ENCODE measurements at places on chromosomes 6 and 20. TPM values are rescaled to one million over a fixed set of nuclear protein-coding genes. Genes with fewer than 3 reads are reported as not detected.

DNA sequence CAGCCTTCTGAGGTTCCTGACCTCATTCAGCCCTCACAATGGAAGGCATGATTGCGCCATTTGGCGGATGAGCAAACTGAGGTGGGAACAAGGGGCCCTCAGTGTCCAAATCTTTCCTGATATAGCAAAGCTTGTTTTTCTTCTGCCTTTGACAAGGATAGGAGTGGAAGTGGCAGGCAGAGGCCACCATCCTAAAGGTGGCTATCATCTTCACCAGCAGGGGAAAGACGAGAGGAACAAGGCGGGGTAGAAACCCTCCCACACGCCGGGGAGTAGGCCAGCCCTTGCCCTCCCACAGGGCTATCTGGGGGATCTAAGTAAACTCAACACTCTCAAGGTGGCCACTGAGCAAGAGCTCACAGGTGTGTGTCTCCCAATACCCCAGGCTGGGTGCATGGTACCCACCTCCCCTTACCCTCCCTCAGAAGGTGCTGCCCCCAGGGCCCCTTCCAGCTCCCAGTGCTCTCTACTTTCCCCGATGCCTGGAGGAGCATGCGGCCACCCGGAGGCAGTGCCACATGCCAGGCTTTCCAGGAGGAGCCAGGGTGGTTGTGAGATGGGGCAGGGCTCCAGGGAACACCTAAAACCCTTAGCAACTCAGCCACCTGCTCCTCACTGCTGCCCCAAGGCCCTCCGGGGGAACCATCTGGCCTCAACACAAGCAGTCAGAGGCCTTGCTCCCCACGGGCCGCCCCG lies 11.2 kb downstream of the SPDEF start:
- DNase-seq = no peak

- no peak for DNase-seq
These were observed 69.9 kb upstream of the MYLIP start for GRCh38 chr6:16058929-16059345.

DNA sequence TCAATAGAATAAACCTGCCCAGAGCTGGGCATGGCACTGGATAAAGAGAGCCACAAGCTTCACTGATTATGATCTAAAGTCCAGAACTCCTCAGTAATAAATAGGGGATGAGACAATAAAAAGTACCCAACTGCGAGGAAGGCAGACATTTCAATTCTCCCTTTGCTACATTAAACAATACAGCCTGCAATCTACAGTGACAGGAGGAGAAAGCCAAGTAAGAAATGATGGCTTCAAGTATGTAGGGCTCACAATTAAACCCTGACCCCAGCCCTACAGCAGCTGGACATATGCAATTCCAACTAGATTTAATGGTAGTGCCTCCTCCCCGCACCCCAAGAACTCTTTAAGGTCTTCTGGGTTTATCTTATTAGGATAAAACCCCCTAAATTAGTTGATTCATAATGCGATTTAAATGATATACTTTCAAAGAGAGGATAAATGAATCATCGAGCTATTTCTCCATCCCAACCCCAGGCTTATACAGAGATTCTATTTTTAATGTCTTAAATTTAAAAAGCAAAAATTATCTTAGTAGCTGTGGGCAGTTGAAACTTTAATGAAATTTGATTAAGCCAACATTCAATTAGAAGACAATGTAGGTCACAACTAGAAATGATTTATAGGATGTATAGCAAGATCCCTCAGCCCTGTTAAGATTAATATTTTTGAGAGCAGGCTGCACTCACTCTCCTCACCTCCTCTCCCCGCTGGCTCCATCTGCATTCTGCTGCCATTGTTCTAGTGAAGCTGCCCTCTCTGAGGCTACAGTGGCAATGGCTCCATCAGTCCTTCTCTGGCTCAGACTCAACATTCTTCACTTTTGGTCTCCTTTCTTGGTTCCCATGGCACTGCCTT lies 57.1 kb downstream of the OGFRL1 start:
- DNase-seq = no peak

- no peak for DNase-seq
These were observed 184.2 kb downstream of the PHF3 start for GRCh38 chr6:63819831-63820230.

DNA sequence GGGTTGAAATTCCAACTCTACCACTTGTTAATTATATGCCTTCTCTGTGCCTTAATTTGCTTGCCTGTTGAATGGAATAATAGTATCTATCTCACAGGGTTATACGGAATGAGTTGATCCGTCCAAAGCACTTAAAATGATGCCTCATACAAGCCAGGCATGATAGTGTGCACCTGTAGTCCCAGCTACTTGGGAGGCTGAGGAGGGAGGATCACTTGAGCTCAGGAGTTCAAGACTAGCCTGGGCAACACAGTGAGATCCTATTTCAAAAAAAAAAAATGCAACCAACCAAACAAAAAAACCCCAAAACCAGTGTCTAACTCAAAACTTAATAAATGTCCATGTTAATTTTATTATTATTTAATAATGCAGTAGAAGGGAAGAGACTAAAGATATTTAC lies 35.3 kb downstream of the SAMHD1 start:
- DNase-seq = no peak

GRCh38 chr6:15239616-15240364 lies 6.1 kb upstream of the JARID2 start:
- DNase-seq = no peak

DNA sequence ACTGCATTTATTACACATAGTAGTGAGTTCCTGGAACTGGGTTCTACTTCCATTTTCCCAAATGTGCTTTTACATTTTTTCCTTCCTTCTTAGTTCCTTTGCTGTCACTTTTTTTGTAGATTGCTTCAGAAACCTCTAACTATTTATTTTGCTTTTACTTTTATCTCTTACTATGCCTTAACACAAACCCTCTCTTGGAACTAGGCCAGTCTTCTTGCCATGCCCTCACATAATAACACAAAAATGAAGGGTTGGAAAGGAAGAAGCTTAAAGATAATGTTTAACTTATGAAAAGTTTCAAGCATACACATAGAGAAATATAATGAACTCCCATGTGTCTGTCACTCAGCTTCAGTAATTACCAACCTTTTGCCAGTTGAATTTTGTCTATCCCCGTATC lies 27.1 kb downstream of the TOP1 start:
- no peak for DNase-seq

GRCh38 chr6:93176070-93176469 lies 243.3 kb downstream of the EPHA7 start:
- no peak for DNase-seq

LINC00237 gene
- not detected for total RNA-seq

PGBD1 gene
- 5.8 TPM for total RNA-seq
